Gastroesophageal sphincter (tissue), 4 donors: ENCODE measurements at places on chromosomes 2 and 18. TPM values are rescaled to one million over a fixed set of nuclear protein-coding genes. Genes with fewer than 3 reads are reported as not detected.

Gene GPR75
- 6.1 TPM for total RNA-seq

DNA sequence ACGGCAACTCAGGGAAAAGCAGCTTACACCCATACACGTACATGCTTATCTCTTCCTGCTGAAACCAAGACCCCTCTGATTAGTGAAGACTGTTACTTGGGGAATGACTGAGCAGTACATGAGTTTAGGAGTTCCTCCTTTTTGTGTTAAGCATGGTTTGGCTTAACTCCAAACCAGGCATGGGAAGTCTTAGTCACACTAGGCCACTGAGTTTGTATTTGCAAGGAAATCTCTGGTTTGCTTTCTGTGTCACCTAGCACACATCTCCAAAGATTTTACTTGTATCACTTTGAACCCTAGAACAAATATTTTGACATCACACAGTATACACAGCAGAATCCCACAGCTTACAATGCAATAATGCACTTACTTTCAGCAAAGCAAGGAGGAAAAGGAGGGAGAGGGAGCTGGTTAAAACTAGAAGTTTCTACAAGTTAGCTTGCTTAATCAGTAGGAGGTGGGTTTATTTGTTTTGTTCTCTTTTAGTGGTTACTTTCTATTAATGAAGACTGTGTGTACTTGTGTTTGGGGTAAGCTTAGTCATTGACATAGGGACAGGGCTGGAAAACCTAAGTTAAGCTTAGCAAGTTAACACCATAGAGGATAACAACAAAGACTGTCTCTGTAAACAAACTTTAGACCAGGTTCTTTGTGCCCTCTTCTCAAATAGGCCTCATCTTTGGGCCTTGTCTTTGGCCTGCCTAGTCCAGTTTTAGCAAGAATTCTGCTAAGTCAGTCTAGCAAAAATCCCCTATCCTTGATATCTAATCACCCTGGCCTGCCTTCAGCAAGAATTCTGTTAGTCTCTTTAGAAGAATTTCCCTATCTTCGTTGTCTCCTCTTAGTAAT, 219.4 kb downstream of the MREG start:
- ATAC-seq: peak; percentile 57

- no peak for ATAC-seq
Observed at GRCh38 chr18:2336690-2337392, 234.5 kb downstream of the METTL4 start.

Gene SIX3
- not detected for total RNA-seq

DNA sequence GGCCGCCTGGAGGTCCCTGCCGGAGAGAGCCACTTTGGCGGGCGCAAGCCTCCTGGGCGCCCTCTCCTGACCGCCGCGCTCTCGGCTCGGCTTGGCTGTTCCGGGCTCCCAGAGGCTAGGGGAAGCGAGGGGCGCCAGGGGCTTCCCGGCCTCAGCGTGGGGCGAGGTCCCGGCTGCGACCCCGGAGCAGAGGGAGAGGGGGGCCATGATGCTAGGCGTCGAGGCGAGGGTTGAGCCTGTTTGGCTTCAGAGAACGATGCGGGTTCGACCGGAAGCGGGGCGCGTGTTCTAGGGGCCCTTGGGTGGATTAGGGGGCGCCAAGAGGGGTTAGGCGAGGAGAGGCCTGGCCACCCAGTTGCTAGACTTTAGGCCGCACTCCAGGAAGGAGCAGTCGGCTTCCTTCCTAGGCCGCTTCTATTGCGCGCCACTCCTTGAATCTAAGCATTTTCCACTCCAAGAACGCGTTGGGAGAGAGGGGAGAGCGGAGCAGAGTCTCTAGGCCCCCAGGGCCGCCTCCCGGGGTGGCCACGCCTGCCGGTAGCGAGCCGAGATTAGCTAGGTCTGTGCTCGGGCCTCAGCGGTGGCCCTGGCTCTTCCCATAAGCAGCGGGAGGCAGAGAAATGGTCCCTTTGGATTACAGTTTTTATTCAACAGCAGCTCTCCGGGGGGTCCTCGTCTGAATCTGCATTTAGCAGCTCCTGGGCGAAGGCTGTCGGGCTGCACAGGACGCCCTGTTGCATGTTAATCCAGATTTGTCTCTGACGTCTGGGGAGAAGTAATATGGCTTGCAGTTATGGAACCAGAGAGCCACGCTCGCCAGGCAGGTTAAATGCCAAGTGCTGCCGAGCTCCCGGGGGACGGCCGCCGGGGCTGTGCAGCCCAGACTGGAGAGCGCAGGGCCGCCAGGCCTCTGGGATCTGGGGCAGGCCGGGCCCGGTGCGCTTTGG, 11.3 kb downstream of the MEIS1 start:
- ATAC-seq: peak; percentile 59

- no peak for ATAC-seq
Observed at GRCh38 chr2:202335791-202336467, 40.2 kb upstream of the BMPR2 start.

DNA sequence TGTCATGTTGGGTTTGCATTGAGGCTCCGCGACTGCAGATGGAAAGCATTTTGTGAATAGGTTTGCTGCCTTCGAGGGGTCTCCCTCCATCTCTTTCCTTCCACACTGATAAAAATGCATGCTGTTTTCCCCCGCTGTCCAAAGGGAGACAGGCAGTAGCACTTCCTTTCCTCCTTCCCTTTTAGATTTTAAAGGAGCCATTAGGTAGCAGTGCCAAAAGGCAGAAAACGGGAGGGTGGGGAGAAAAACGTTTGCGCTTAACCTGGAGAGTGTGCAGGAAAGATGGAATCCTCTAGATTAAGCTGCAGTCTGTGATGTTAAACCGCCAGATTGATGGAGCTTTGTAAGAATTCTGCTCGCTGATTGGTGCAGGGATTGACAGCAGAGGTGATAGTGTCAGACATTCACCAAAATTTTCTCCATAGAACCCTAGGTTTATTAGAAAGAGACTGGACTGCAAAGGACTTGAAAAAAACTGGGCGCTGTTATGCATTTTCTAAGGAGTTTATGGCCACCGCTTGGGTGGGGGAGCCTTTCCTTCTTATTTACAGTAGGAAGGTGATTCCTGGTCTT, 688 bp downstream of the MAPRE2 start:
- no peak for ATAC-seq
